Stimulated activated CD8-positive, alpha-beta memory T cell treated with anti-CD3 and anti-CD28 coated beads, Interleukin-4, amount 100 ng/mL, for 48 hours (primary cell): ENCODE measurements at places on chromosomes 2 and 18.

DNA sequence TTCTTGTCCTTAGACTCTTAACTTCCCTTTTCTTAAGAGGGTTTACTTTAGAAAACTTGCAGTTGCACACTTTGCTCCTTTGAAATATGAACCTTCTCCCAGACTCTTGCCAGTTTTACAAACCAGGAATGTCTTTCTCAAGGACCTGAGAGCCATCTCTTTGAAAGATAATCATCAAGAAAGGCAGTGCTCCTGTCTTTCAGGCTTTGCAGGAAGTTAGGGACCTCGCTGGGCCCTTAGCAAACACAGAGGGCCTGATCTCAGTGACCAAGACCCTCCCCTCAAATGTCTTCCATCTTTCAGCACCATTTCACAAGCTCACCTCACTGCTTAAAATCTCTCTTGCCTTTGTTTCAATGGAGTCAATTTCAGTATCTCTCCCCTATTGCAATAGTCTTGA is 32.0 kb upstream of the NYAP2 start:
- no peak for DNase-seq

DNA sequence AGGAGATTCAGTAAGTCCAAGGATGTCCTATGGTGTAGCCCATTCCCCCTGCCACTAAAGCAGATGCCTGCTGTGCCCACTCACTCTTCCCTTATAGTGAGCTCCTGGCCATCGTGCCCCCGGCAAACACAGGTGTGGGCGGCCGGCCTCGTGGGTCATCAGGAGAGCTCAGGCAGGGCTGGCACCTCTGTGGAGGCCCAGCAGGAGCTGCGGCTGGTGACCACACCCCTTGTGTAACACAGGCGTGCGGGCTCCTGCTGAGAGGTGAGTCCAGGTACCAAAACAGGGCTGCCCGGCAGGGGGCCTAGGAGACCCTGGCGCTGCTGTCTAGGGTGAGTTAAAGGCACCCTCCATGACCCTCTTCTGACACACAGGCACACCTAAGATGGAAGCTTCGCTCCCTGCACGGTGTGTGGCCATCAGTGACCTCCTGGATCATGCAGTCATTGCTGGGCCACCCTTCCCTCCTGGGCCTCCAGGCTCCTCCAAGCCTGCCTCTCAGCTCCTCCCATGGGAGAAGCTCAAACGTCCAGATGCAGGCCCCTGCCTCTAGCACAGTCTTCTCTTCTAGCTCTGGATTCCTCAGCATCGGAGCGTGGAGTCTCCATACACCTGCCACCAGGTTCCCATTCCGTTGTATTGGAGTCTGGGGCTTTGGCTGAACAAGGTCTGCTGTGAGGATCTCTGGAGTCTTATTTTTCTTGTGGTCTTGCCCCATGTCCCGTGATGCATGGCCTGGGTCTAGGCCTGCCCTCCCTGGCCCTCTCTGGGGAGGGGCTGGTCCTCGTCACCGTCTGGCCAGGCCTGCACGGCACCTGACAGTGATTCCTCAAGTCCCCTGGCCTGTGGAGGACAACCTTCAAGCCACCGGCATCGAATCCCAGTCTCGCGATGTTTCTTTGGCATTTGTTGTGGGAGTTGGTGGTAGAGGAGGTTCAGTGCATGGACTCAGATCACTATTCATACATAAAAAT is 246.9 kb downstream of the ACKR3 start:
- no peak for DNase-seq

DNA sequence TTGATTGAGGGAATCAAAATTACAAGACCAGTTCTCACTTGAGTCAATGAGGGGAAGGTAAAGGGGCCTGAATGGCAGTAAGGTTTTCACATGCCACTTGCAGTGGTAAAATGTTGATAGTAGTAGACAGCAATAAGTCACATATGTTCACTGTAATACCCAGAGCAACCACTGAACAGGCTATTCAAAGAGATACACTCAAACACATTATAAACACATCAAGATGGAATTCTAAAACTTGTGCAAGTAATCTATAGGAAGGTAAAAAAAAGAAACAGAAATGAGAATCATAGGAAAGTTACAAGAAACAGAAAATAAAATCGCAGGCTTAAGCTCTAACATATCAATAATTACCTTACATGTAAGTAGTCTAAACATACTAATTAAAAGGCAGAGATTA is 86.6 kb upstream of the AFF3 start:
- no peak for DNase-seq

DNA sequence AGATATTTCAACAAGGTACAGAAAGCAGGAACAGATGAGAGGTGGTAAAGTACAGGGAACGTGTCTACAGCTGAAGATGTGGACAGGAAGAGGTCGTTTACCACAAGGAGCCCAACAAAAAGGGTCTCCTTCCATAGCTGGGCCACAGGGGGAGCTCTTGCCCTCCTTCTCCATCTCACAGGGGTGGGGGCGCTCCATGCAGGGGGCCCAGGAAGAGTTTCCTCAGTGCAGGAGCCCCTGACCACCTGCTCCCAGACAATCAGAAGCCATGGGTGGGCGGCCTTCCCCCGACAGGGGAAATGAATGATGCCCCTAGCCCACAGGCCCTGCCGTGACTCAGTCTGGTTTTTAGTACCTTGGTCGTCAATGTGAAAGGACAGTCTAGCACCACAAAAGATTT is 163.6 kb upstream of the ZNF516 start:
- DNase-seq: peak; percentile 73
